ENCODE measurements at places on chromosomes 2 and 18.

DNA sequence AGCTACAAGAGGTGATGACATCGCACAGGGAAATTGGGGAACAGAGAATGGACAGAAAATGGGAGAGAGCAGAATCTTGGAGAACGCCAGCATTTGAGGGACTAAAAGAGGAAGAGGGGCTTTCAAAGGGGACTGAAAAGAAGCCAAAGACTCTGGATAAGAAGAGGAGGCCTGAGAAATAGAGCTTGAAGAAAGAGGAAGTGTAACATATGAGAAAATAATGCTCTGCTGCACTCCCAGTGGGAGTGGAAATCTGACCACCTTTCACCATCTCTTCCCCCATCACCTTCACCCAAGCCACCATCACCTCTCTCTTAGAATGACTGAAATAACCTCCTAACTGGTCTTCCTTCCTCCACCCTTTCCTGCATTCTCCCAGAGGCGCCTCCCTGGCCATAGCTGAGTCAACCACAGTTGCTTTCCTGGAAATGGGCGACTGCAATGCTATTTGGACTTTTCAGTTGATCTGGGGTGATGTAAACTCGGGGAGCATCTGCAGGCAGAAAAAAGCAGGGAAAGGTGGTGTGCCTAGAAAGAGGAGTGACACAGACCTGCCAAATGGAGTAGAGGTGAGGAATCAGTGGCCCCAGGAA is 16.8 kb downstream of the CXCR1 start:
- no peak for DNase-seq

GRCh38 chr2:144477281-144477956 is 42.5 kb downstream of the ZEB2 start:
- DNase-seq: no peak

DNA sequence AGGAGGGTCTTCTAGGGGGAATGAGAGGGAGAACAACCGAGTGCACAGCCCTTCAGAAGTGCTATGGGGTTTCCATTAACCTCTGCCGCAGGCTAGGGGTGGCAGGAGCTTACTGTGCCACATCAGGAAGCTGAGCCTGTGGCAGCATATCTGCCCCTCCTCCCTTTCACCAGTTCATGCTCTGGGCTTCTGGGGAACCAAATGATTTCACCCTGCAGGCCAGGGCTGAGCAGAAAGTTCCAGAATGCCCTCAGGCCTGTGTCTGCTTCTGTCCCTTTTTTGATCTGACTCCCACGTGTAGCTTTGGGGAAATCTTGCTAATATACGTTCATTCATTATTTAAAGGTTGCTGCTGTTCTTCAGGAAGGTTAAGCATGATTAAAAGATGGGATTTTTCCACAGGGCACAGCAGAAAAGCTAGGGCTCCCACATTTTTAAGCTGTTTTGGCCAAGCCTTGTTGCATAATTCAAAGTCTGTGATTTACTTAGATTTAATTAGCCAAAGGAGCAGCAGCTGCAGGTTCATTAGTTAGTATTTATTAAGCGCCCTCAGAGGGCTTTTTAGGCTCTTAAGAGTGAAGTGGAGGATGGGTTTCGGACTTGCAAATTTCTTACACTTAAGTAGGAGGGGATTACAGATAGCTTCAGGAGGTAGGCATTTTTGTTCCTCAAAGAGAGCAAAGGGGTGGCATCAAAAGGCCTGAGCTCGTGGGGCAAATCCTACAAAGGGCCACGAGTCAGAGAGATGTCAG is 10.2 kb downstream of the TMEM247 start:
- no peak for DNase-seq

DNA sequence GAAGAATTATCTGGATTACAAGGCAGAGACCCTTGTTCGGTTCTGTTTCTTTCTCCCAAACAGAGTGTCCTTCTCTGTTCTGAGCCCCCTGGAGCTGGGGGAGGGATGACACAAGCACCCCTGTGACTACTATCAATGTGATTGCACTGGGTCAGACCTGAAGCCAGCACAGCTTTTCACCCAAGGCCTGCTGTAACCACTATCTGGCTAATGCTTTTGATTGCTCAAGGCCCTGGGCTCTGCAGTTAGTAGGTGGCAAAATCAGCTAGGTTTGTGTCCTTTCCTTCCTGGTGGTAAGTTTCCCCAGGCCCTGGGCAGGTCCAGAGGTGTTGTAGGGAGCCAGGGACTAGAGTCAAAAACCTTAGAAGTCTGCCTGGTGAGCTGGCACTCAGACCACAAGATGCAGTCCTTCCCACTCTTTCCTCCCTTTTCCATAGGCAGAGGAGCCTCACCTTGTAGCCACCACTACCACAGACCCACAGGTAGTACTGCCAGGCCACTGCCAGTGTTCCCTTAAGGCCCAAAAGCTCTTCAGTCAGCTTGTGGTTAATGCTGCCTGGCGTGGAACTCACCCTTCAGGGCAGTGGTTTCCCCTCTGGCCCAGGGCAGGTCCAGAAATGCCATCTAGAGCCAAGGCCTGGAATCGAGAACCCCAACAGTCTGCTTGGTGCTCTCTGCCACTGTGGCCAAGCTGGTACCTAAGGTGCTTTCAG is 83.0 kb downstream of the FAM117B start:
- DNase-seq: peak; percentile 39

GRCh38 chr2:108585436-108585835 is 51.2 kb downstream of the LIMS1 start:
- no peak for DNase-seq

Data from kidney tubule cell (primary cell).